ENCODE measurements at places on chromosomes 16 and 17. TPM values are rescaled to one million over a fixed set of nuclear protein-coding genes. Genes with fewer than 3 reads are reported as not detected.
A peak's percentile ranks its signal among the peaks of the same experiment; 100 is the strongest.

GRCh38 chr16:7440886-7441400 is 108.3 kb downstream of the RBFOX1 start:
- DNase-seq: no peak

GRCh38 chr16:86038926-86039310 is 140.0 kb downstream of the IRF8 start:
- peak; percentile 17 for DNase-seq

DNA sequence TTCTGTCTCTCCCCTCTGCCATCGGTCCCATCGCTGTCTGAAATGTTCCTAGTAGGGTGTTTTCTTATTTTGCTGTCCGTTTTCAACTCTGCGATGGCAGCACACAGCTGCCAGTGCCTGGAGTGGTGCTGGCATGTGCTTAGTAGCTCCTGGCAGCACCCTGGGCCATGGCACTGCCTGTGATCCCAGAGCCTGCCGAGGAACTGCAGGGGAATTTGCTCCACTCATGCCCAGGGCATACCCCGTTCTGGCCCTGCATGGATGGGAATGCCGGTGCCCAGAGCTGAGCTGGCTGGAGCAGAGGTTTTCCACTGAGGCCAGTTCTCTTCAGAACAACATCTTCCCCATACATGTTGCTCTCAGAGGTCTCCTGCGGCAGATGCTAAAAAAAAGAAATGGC is 43.1 kb downstream of the GPT2 start:
- no peak for DNase-seq

- no peak for DNase-seq
Measured at GRCh38 chr16:404971-405486, 3.3 kb downstream of the DECR2 start.

GRCh38 chr17:61002316-61002736 is 324.7 kb downstream of the BCAS3 start:
- DNase-seq: no peak

- peak; percentile 53 for DNase-seq
Measured at GRCh38 chr16:1706386-1707192, 594 bp downstream of the MAPK8IP3 start.

DNA sequence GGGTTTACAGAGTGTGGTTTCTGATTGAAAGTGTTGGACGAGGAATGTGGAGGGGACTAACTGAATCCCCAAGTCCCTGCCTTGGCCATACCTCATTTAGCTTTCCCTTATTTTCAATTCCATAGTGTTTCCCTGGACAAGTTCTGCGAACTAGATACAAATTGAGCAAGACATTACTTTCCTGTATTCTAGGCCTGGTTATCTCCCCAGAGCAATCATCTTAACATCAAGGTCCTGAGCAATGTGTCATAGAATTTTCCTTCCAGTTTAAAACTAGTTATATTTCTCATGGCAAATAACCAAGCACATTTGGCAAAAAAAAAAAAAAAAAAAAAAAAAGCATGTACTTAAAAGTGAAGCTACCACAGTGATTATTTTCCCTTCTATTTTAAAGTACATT is 330.1 kb downstream of the CDH11 start:
- DNase-seq: no peak

- DNase-seq: no peak
Measured at GRCh38 chr17:9255833-9256232, 234.5 kb downstream of the NTN1 start.

- no peak for DNase-seq
Measured at GRCh38 chr16:49632795-49633184, 223.1 kb downstream of the ZNF423 start.

Gene RHBDL3
- total RNA-seq: 0.06 TPM

Gene G6PC1
- not detected for total RNA-seq

Gene NPTX1
- total RNA-seq: 5.3 TPM

Measured in activated naive CD8-positive, alpha-beta T cell treated with anti-CD3 and anti-CD28 coated beads for 36 hours (primary cell).